PC-3 (cell line): ENCODE measurements at places on chromosomes 16 and 17. TPM values are rescaled to one million over a fixed set of nuclear protein-coding genes. Genes with fewer than 3 reads are reported as not detected.

Gene WFIKKN1
- total RNA-seq, result 0.11 and 0.40 TPM in 2 replicates

Gene TBC1D3E
- total RNA-seq, result not detected in 2 replicates

Gene RNF222
- total RNA-seq, result 0.07 TPM in 1 of 2 replicates, not detected in the other

Gene METRNL
- total RNA-seq, result 30.6 and 38.5 TPM in 2 replicates

Gene ADAM11
- total RNA-seq, result 2.7 and 2.9 TPM in 2 replicates
